ENCODE measurements at places on chromosomes 4 and X. TPM values are rescaled to one million over a fixed set of nuclear protein-coding genes. Genes with fewer than 3 reads are reported as not detected.

DNA sequence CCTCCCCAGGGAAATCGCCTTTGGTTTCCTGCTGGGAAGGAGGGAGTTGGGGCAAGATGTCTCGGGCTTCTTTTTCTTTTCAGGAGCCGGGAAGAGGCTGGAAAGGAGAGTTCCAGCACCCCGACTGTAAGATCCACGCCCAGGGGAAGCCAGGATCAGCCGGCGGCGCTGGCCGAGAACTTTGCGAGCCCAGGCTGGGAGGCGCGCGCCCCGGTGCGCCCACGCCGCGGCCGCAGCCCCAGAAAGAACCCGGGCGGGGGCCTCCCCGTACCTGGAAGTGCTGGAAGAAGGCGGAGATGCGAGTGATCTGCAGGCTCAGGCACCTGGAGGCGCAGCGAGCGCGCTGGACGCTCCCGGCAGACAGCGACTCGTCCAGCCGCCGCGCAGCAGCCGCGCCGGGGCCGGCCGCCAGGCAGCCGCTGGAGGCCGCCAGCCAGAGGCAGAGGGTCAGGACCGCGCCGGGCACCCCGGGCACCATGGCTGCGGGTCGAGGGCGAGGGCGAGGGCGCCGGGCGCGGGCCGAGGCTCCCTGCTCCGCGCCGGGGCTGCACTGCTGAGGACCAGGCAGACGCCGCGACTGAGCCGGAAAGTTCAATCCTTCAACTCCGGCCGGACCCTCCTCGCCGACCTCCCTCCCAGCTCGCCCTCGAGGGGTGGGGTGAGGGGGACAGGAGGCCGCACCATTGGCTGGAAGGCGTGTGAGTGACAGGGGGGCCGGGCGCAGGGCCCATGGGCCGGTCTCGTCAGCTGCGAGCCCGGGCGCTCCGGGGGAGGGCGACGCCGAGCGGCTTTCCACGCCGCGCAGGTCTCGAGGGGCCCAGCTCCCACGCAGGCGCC, at the start of gene ANOS1:
ANOS1 (minus strand) TSS at position 579 of the 837 bp plus-strand sequence; CDS start at position 478, 101 bp downstream.
- no peak for DNase-seq
- H3K27ac ChIP-seq, result no peak within 1 kb of the TSS
- H3K27me3 ChIP-seq, result peaks cover 27% of the 10 kb centered on the region
- H3K4me1 ChIP-seq, result no peaks in the 10 kb centered on the region
- no peaks in the 10 kb centered on the region for H3K36me3 ChIP-seq

GRCh38 chr4:184934961-184935360, 83.3 kb upstream of the HELT start:
- H3K27me3 ChIP-seq, result peaks cover 35% of the 10 kb centered on the region
- H3K4me1 ChIP-seq, result no peaks in the 10 kb centered on the region
- peak overlapping the region; percentile 49 for H3K4me3 ChIP-seq
- no peak for DNase-seq
- peaks cover 2% of the 10 kb centered on the region for H3K36me3 ChIP-seq
- no peak overlapping the region for H3K27ac ChIP-seq

GRCh38 chr4:93775551-93775950, 53.0 kb upstream of the ATOH1 start:
- no peaks in the 10 kb centered on the region for H3K36me3 ChIP-seq
- no peak overlapping the region for H3K4me3 ChIP-seq
- no peaks in the 10 kb centered on the region for H3K27me3 ChIP-seq
- peaks cover 4% of the 10 kb centered on the region for H3K4me1 ChIP-seq
- H3K27ac ChIP-seq, result no peak overlapping the region

- H3K4me1 ChIP-seq, result peaks cover 4% of the 10 kb centered on the region
- no peaks in the 10 kb centered on the region for H3K36me3 ChIP-seq
- no peak overlapping the region for H3K4me3 ChIP-seq
- no peaks in the 10 kb centered on the region for H3K27me3 ChIP-seq
These were observed 60.2 kb downstream of the METTL14 start for GRCh38 chr4:118745357-118745756.

DNA sequence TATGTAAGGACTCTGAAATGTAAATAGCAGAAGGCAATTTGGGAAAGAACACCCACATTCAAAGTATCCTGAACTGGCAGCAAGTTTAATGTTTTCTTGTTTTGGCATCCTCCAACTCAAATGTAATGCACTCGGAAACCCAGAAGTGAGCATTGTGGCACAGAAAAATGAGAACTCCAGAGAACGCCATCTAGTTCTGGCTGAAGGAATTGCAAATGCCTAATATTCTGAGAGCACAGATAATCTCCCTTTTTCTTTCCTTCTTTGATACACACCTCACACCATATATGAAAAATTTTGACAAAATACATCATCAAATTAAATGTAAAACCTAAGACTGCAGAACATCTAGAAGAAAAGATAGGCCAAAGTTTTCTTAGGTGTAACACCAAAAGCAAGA, 52.1 kb downstream of the PWWP3B start:
- H3K4me3 ChIP-seq, result no peak overlapping the region
- no peak overlapping the region for H3K27ac ChIP-seq
- H3K4me1 ChIP-seq, result no peaks in the 10 kb centered on the region
- no peak for DNase-seq
- no peaks in the 10 kb centered on the region for H3K27me3 ChIP-seq

DNA sequence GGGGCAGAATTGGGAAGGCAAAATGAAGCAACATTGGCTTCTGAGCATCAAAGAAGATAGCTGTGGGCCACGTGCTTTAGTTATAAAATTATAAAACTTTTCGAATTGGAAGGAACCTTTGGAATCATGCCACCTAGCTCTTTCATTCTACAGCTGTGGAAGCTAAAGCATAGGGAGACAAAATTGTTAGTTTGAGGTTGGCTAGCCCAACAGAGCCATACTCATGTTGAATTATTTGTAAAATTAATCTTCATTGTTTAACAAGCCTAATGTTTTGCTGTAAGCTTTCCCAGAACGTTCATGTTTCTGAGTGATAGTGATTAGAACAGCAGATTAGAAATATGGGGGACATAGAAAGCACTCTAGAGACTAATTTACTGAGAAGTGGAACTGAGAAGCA, 35.9 kb downstream of the HHIP start:
- no peaks in the 10 kb centered on the region for H3K27me3 ChIP-seq
- no peak for DNase-seq
- H3K4me3 ChIP-seq, result no peak overlapping the region
- H3K36me3 ChIP-seq, result no peaks in the 10 kb centered on the region

Gene BEX5
- total RNA-seq, result 7.1 TPM

- H3K4me3 ChIP-seq, result no peak overlapping the region
- H3K27me3 ChIP-seq, result peaks cover 16% of the 10 kb centered on the region
- H3K36me3 ChIP-seq, result no peaks in the 10 kb centered on the region
- no peaks in the 10 kb centered on the region for H3K4me1 ChIP-seq
These were observed 42.5 kb upstream of the KLHL8 start for GRCh38 chr4:87262886-87263285.

Gene IDUA
- total RNA-seq, result 58.6 TPM

All from T-helper 17 cell (primary cell).